ENCODE measurements at places on chromosomes 6 and 20.

GRCh38 chr20:47209982-47210381, 146.5 kb downstream of the ZMYND8 start:
- DNase-seq = no peak

DNA sequence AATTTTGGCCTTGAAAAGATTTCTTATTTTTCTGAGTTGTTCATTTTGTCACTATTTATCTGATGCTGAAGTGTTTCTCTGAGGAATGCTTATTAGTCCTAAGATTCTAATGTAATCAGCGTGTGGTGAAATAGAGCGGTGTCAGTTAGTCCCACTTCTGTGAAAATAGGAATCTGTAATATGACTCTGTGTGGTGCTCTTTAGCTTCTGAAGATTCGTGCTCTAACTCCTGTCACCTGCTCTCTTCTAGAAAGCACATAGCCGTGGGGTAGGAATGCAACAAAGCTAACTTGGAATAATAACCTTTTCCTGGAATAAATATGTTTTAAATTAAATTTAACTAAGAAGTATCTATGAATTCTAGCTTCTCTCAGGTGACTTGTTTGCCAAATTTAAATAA, 90.4 kb downstream of the BCKDHB start:
- no peak for DNase-seq

- peak; percentile 75 for DNase-seq
Observed at GRCh38 chr20:2873747-2874041, 413 bp downstream of the PTPRA start.

DNA sequence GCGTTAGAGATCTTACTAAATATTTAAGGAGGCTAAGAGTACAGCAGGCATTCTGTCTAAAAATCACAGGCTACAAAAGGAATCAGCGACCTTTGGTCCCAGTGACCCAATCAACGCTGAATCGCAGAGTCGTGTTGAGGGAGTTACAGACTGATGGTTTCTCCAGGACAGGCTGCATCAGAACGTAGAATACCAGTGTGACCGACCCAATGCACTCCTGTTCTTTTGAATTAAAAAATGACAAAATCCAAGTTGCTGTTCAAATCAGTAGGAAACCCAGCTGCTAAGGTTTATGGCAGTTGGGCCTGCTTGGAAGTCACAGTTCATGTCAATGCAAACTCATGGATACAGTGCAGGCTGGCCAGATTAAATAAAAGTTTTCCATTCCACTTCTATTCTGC, 155.8 kb upstream of the AFDN start:
- no peak for DNase-seq

DNA sequence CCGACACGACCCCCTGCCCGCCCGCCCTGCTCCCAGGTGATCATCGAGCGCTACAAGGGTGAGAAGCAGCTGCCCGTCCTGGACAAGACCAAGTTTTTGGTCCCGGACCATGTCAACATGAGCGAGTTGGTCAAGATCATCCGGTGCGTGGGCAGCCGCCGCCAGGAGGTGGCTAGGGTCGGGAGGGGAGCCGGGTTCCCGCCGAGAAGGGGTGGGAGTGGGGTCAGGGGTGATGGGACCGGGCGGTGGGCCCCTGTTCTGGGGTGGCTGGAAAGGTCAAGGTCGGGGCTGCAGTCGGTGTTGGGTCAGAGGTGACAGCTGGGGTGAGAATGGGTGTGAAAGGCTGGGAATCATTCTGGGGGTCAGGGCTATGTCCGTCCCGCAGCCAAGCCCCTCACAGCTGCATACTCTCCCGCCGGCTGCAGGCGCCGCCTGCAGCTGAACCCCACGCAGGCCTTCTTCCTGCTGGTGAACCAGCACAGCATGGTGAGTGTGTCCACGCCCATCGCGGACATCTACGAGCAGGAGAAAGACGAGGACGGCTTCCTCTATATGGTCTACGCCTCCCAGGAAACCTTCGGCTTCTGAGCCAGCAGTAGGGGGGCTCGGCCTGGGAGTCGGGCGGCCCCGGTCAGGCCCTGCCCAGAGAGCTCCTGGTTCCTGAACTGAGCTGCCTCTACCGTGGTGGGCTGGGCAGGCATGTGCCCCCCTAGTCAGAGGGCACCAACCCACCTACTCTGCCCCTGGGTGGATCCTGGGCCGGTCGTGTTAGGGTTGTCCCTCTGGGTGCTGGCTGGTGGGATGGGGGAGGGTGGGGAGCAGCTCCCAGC, 1.0 kb downstream of the MAP1LC3A start:
- no peak for DNase-seq
